COR-L47 (cell line): ENCODE measurements at places on chromosomes 11 and 22.

DNA sequence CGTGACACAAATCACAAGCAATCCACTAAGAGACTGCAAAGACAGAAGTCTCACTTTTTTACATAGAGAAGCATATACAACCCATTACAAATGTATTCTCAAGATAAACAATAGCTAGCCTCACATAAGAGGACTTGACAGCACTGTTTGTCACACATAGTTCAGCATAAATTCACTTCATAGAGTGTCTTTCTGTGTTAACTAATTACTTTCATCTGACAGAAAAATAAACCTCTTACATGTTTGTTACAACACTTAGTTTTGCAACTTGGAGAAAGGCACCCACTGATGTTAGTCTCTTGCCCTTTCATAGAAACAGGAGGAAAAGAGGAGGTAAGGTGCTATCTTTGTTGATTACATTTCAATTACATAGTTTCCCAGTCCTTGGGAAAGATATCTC lies 2221.9 kb upstream of the RAG2 start:
- DNase-seq = no peak

DNA sequence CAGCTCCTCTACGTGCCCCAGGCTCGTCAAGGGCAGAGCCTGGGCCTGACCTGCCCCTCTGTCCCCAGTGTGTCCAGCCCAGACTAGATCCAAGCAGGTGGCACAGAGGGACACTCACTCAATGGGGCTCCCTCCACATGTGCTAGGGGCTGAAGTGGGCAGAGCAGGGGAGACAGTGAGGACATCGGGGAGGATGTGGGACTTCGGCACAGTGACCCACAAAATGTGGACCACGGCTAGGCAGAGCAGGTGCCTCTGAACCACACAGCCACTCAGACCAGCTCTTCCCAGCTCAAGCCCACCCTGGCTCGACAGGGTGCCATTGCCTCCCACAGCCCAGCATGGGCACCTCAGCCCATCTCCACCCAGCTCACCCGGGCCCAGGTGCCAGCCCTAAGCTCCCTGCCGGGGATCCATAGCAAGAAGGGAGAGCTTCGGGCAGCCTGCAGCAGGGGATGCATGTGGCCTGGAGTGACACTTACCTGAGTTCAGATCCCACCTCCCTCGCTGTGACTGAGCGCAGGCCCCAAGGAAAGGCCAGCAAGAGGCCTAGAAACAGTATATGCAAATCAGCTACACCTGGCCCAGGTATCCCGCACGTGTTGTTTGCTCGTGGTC lies 46.9 kb upstream of the RTL6 start:
- DNase-seq = no peak

GRCh38 chr11:33018840-33019239 lies 3.2 kb downstream of the DEPDC7 start:
- no peak for DNase-seq

GRCh38 chr22:29096736-29097669 lies 24.2 kb downstream of the KREMEN1 start:
- no peak for DNase-seq

DNA sequence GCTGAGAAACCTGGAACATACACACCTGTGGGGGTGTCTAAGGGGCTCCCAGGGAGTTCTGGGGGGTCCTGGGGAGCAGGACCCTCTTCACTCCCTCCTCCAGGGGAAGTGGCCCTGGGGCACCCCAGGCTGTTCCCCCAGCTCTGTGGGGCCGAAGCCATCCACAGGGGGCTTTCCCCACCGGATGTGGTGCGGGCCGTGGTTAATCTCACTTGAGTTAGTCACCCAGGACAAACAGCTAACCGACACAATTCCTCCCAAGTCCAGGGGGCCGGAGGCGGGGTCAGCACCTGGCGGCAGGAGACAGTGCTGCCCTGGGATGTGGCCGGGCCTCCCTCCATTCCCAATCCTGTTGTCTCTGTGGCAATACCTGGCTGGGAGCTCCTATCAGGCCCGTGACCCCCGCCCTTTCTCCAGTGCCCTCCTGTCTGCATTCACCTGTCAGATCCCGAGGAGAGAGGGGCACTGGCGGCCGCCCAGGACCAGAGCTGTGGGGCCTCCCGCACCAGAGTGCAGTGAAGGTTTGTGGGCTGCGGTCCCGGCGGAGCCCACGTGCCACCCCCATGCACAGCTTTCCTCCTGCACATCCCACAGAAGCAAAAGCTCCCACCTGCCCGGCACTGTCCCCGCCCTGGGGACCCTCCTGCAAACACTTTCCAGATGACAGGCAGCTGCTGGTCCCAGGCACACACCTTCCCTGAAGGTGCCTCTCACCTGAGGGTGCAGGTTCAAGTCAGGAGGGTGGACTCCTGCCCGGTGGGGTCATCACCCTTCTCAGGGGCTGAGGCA lies 5.2 kb upstream of the MUC5AC start:
- no peak for DNase-seq

GRCh38 chr11:79503028-79503427 lies 62.2 kb upstream of the TENM4 start:
- DNase-seq = no peak

- DNase-seq = no peak
Measured at GRCh38 chr11:43943931-43944751, 1.7 kb downstream of the C11orf96 start.

- DNase-seq = no peak
Measured at GRCh38 chr11:119512369-119512768, 89.4 kb upstream of the THY1 start.

DNA sequence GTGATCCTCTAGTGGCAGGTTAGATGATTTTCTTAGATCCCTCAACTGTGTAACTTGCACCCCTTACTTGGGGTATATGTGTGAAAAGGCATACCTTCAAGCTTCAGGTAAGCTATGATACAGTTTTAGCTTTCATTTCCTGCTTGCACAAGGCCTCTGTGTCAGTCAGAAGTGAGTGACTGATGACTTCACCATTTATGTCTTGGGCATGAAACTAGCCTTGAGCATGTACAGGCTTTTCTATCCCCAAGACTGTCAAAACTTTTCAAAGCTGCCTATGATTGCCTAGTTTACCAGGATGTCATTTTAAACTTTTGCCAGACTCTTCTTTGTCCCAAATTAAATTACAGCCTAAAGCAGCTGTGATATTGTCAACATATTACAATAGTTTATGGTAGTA lies 286.1 kb upstream of the CNTN5 start:
- DNase-seq = no peak

DNA sequence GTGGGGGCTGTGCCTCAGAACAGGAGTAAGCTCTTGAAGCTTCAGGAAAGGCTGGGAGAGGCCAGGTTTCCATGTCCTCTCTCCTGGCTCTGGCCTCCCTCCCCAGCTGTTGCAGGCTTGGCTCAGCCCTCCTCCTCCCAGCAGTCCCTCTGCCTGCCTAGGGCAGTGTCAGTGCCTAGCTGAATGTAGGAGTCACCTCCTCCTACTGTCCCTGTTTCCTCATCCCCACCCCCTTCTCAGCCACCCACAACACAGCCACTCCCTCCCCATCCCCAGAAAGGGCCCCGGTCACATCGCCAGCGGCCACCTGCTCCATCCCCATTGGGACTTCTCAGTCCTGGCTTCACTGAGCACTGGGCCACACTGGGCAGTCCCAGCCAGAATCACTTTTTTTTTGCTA lies 2.9 kb upstream of the FBLN1 start:
- no peak for DNase-seq

DNA sequence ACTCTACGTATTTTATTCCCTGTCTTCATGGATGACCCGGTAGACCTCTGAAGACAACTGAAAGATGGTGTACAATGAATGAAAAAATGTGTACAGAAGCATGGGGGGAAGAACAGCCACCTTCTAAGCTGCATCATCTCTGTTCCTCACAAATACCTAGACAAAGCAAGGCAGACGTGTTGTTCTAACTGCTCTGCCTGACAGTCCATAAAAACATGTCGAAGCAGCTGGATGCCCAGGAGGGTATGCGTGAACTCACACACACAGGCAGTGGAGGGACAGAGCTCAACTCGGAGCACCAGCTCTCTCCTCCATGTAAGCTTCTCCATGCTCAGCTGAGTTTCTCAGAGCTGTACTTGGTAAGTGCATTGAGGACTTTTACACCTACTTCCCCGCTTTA lies 327.4 kb downstream of the CTTN start:
- no peak for DNase-seq

- no peak for DNase-seq
Measured at GRCh38 chr11:61587951-61588727, 7.3 kb upstream of the SYT7 start.

GRCh38 chr11:11983427-11983826 lies 25.0 kb downstream of the DKK3 start:
- no peak for DNase-seq

- no peak for DNase-seq
Measured at GRCh38 chr11:1086171-1087102, 11.8 kb downstream of the MUC2 start.

- DNase-seq = peak; percentile 59
Measured at GRCh38 chr11:119664063-119664572, 64.9 kb downstream of the NECTIN1 start.

- DNase-seq = no peak
Measured at GRCh38 chr11:66464916-66465315, 1.8 kb upstream of the PELI3 start.

- no peak for DNase-seq
Measured at GRCh38 chr11:118804094-118804493, 13.1 kb upstream of the DDX6 start.

- no peak for DNase-seq
Measured at GRCh38 chr11:134052988-134053945, 15.6 kb upstream of the JAM3 start.

- no peak for DNase-seq
Measured at GRCh38 chr11:19306179-19306944, 65.6 kb upstream of the E2F8 start.

GRCh38 chr11:74162681-74163467 lies 7.9 kb downstream of the C2CD3 start:
- no peak for DNase-seq

GRCh38 chr11:123427405-123427804 lies 2.7 kb upstream of the GRAMD1B start:
- no peak for DNase-seq

- DNase-seq = peak; percentile 91
Measured at GRCh38 chr11:93216511-93217101, 18.8 kb upstream of the SLC36A4 start.

DNA sequence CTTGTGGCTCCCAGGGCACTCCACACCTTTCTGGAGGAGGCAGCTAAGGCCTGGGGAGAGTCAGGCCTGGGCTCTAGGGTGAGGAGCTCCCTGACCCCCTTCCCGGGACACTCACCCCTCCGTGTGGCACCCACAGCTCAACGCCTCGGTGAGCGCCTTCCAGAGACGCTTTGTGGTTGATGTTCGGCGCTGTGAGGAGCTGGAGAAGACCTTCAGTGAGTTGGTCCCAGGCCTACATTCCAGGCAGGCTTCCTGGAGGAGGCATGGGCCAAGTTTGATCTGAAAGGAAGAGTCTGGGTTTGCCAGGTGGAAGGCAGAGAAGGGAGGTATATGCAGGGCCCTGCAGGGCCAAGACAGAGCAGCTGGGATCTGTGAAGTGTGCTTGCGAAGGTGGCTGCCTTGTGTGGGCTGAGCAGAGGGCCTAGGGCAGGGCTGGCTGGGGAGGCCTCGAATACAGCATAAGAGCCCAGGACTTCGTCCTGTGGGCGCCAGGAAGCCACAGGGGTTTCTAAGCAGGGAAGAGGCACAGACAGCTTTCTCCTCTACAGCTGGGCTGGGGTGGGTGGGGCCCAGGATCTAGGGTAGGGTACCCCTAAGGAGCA lies 2.9 kb downstream of the TCIRG1 start:
- DNase-seq = no peak

DNA sequence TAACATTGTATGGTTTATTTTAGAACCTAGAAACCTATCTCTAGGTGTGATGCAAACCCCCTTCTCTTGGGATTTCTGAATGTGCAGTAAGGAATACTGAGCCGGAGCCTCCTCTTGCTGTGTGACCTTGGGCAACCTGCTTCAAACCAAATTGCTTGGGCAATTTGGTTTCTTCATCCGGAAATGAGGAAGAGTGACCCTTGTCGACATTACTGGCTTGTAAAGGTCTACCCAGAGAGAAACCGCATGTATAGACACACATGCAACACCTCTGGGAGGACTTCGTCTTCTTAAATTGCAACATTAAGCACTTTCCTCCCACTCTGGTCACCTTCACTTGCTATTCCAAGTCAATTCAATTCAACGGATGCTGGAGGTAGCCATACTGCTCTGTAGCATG lies 19.6 kb upstream of the TP53I11 start:
- DNase-seq = no peak

GRCh38 chr22:48415520-48415919 lies 1412.2 kb downstream of the BRD1 start:
- no peak for DNase-seq

DNA sequence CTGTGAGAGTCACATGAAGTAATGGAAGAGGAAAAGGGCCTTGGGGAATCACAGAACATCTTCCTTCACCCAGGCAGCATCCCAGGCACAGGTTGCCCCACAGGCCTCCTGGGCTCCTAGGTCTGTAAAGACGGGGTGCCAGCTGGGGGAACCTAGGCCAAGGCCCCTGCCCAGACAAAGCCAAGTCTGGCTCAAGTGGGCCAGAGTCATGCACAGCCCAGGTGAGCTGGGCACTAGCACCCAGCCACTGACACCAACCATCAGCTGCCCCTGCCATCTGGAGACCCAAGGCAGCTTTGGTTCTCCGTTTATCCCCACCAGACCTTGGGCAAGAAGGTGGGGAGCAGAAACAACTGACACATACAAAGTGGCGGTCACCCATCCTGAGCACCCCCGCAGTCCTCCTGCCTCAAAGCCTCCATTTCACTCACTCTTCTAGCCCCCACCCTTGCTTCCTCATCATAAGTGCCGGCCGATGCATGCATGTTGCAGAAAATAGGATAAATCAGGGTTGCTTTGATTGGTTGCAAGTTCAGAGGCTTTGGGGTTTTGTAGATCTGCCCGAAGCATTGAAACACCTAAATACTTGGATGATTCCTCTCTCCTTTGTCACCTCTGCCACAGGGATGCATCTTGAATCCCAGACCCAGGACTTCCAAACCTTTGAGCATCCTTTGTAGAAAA lies 26.5 kb upstream of the TMPRSS4 start:
- DNase-seq = no peak

DNA sequence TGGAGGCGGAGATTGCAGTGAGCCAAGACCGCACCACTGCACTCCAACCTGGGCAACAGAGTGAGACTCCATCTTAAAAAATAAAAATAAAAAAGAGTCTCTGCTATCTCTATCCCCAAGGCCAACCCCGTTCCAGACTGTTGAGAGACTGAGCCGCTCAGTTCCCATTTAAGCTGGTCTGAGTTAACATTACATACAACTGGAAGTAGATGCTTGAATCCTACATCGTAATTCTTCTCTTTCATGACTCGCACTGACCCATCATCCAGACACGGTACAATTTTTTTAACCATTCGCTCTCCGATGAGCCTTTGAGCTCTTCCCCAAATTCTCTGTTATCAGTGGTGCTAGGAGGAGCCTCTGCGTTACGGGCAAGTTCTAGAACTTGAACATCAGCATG lies 4.9 kb upstream of the CYTH4 start:
- no peak for DNase-seq
